Type B pancreatic cell (in vitro differentiated cells): ENCODE measurements at places on chromosomes 4 and X.

DNA sequence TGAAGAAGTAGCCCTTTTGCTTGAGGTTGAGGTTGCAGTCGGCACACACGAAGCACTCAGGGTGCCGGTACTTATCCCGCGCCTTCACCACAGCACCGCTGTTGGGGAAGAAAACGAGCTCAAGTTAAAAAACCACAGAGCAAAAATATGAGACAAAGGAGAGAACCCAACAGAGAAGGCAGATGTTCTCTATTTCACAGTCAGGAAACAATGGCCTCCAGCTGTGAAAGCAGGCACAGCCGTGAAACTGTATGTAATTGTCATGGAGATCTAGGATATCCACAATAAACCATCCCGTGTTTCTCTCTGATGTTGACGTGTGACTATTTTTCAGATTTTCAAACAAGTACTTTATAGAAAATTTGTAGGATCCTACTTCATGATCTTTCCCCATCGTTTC lies 30.9 kb upstream of the CCDC110 start:
- DNase-seq = no peak

- DNase-seq = no peak
These were observed 1886.4 kb upstream of the TENM3 start for GRCh38 chr4:180356766-180357165.

- no peak for DNase-seq
These were observed 15.8 kb downstream of the SYNPO2 start for GRCh38 chr4:118904418-118904817.

- DNase-seq = no peak
These were observed 493.9 kb downstream of the TMA16 start for GRCh38 chr4:163988391-163988790.

- peak; percentile 75 for DNase-seq
These were observed 14.7 kb upstream of the ANXA5 start for GRCh38 chr4:121711263-121712000.

DNA sequence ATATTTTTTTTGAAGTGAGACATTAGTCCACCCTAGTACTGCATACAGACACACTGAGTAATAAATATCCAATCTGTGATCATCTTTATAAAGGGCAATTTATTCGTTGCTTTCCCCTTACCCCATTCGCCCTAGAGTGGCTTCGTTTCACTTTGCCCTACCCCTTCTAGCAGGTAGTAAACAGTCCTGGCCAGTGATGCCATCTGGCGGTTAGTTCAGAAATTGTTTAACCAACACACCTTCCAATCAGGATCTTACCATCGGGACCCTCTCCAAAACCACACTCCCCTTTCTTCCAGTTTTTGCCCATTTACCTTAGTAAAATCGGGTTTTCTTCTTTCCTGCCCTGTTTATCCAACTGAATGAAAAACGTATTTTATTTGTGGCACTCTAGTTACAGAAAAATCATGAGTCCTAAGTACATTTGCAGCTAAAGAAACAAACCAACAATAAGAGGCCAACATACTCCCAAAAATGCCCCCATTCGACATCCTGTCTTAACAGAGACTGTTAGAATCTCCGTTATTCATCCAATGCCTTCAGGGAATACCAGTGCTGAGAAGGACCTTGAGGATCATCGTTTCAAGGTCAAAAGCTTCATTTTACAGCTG lies 2.2 kb downstream of the PPA2 start:
- no peak for DNase-seq

DNA sequence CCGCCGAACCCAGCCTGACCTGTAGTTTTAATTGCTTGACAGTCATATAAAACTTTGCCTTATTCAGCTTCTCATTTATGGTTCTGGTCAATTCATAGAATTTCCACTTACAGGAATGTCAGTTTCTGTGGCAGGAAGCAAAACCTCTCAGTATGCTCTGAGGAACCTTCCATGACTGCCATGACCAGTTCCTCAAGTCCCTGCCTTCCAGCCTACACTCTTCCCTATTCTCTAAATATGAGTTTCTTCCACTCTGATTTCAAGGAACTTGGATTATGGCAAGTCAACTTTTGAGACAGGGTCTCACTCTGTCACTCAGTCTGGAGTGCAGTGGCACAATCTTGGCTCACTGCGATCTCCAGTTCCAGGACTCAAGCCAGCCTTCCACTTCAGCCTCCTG lies 26.0 kb upstream of the NSUN7 start:
- no peak for DNase-seq

- no peak for DNase-seq
These were observed 148.6 kb upstream of the TTC29 start for GRCh38 chr4:147094238-147094637.

DNA sequence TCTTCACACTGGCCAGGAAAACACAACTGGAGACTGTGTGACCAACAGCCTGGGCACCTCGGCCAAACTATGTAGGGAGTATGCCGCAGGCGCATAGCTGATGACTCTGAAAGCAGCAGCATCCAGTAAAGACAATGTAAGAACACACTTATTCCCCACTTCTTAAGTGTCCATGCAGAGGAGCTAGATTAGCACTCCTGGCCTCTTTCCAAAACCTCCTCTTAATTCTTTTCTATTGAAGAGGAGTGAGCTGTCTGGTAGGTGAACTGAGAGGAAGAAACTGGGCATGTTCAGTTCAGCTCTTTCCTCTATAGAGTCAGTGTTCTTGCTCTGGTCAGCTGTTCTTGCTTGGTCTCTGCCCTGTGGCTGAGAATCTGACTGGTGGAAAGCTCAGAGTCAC lies 21.1 kb downstream of the NMU start:
- no peak for DNase-seq

GRCh38 chr4:157225096-157225495 lies 4.6 kb downstream of the GRIA2 start:
- no peak for DNase-seq

GRCh38 chrX:11420851-11421250 lies 127.6 kb downstream of the AMELX start:
- DNase-seq = no peak

DNA sequence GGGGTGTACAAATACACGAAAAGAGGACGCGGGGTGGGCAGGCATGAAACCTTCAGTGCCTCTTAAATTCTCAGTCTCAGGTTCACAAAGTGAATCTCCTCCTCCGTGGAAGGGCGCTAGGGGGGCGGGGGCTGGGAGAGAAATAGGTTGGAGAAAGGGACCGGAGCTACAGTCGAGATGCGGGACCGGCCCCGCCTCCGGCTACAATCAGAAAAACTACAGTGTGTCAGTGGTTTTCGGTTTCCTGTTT lies 3.4 kb downstream of the MAML3 start:
- DNase-seq = no peak

DNA sequence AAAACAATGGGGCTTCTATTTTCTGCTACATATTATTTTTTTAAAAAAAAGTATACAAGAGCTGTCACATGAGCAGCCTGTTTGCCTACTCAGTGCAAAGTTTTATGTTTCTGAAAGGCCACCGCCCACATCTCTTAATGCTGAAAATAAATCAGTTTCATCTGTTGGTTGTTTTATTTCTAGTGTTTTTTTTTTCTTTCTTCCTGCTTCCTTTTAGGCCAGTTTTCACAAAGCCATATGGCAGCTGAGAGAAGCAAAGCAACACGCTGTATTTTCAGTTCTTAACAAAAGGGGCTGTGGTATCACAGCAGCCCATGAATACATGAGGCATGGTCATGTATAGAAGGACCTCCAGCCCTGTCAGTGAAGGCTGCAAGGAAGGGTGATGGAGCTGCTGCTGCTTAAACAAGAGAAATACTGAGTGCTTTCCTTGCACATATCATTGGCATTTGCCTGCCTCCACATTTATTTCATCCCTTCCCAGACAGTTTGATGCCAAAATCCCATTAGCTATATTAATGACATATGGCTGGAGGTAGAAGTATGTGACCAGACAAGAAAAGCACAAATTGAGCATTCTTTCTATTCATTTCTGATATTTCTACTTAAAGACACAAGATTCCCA lies 172.5 kb downstream of the PCDH18 start:
- no peak for DNase-seq

DNA sequence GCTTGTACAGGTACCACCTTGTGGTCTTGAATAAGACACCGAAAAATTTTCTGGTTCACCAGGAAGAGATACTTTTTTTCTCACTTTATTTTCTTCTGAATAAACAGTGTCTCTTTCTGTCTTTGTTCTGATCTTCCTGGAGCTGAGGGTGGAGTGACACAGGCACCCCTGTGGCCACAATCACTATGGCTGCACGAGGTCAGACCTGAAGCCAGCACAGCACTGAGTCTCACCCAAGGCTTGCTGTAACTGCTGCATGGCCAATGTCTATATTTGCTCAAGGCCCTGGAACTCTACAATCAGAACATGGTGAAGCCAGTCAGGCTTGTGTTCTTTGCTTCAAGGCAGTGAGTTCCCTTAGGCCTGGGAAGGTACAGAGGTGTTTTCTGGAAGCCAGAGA lies 87.2 kb downstream of the GPR174 start:
- no peak for DNase-seq

GRCh38 chr4:164536814-164537213 lies 217.1 kb upstream of the SMIM31 start:
- no peak for DNase-seq

DNA sequence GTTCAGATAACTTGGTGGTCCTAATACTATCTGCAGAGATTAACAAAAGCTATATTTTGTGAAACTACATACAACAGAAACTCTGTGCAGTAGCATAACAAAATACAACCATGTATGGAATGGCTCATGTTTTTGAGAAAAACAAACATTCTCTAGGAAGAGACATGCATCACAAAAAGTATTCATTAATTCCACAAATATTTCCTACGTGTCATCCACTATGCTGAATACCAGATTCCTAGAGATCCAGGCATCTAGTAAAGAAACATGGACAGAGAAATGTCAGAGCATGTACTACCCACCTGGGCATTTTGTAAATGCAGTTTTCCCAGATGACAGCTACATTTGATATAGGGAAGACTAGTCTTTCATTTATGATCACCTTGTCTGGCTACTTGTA lies 248.1 kb downstream of the OPHN1 start:
- no peak for DNase-seq

DNA sequence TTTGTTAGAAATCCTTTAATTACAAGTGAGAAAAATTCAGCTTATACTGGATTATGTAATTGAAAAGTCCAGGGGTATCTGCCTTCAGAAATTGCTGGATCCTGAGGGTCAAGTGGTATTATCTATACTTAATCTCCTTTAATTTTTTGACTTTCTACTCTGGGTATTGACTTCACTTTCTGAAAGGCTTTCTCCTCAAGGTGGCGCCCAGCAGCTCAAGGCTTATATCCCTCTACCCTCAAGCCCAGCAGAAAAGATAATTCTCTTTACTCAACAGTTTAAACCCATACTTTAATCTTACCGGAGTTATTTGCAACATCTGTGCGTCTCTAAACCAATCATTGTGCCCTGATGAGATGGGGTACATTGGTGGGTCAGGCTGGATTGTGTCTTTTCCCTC lies 129.5 kb downstream of the LARP7 start:
- DNase-seq = no peak

- no peak for DNase-seq
These were observed 615.3 kb downstream of the PDHA2 start for GRCh38 chr4:96455045-96455720.

DNA sequence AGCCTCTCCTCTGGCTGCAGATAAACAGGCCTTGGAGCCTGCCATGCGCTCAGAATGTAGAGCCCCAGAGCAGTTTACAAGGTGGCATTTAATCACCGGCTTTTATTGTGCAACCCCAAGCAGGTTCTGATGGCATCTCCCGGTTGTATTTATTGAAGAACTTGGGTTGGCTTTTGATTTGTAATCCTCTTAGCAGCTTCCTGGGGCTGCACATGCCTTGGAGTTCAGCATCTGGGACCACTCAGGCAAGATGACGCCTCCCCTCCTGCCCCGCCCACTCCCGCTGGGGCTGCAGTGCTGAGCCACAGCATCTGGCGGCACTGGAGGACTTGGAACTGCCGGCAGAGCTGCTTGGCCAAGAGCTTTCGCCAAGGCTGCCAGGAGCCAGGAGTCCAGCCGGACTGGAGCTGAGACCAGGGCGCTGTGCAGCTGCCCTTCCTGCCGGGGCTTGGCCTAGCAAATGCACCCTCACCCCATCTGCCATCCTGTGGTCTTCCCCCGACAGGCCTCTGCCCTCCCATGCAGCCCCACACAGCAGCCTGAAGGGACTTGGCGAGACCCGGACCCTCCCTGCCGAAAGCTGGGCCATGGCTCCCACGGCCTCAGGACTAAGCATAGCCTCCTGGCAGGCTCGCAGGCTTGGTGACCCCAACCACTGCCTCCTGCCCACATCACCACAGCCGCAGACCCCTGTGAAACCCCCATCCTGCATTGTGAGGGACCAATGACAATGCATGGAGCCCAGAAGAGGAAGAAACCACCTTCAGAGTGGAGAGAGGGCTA lies 5.4 kb downstream of the HTRA3 start:
- peak; percentile 85 for DNase-seq

GRCh38 chr4:139367421-139368090 lies 65.3 kb upstream of the NDUFC1 start:
- no peak for DNase-seq
